Ureter (tissue), 1 donor: ENCODE measurements at places on chromosomes 2 and 18.

DNA sequence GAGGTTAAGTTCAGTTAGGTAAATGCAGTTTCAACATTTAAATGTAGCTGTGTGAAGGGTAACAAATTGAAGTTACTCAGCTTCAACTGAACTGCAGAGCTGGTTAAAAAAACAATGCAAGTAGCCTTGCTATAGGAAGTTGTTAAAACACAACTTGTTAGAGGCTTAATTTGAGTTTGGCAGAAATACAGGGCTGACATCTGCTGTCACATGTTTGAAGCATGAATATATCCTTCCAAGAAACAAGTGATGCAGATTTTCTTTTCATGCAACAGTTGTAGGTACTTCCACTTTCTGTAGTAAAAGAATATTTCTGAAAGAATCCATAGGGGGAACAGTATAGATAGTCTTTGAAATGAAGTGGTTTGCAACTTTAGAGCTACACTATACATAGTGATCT is 208.7 kb upstream of the RASGRP3 start:
- DNase-seq: no peak

- no peak for DNase-seq
Observed at GRCh38 chr2:12032975-12033374, 286.5 kb downstream of the LPIN1 start.

DNA sequence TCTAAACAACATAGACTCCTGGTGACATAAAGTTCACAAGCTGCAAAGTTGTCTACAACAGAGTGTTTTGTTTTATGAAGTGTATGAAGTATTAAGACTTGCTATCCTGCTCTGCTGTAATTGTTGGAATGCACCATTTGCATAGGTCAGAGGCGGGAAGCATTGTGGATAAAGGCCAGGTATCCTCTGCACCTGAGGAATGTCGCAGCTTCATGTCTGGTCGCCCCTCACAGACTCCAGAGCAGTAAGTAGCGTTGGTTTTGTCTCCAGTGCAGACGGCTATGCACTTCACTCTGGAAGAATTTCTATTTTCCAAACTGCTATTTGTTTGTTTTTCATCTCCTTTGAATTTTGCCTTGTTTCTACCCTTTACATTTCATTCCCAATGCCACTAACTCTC is 63.1 kb downstream of the UNC80 start:
- no peak for DNase-seq

- no peak for DNase-seq
Observed at GRCh38 chr2:209581040-209581439, 157.2 kb downstream of the MAP2 start.

DNA sequence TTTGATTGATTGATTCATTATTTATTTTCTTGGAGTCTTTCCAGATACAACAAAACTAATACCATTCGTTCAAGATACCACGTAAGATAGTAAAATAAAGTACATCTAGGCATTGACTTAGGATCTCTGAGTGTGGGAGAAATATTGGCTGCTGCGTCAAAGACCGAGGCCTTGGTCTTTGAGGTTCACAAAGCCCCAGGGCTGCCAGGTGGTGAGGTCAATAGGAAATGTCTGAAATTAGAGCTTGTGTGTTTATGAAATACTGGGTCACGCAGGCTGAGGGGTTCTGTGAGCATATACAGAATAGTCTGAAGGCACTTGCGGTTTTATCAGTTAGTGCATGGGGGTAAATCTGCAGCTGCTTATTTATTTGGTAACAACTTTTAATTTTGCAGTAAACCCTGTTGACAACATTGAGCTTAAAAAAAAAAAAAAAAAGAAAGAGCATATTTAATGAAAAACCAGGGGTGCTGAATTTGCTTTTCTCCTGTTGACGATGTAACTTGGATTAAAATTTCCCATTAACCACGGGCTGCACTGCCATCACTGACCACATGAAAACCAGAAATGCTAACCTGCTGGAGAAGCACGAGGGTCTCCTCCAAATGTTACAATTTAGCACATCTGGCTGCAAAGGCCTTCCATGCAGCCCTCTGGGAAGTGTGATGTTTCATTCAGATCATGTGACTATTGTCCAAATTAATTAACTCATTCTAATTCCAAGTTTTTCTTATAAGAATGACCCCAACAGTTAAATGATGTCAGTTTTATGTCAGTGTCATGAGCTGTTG is 27.1 kb upstream of the SERPINB12 start:
- no peak for DNase-seq

DNA sequence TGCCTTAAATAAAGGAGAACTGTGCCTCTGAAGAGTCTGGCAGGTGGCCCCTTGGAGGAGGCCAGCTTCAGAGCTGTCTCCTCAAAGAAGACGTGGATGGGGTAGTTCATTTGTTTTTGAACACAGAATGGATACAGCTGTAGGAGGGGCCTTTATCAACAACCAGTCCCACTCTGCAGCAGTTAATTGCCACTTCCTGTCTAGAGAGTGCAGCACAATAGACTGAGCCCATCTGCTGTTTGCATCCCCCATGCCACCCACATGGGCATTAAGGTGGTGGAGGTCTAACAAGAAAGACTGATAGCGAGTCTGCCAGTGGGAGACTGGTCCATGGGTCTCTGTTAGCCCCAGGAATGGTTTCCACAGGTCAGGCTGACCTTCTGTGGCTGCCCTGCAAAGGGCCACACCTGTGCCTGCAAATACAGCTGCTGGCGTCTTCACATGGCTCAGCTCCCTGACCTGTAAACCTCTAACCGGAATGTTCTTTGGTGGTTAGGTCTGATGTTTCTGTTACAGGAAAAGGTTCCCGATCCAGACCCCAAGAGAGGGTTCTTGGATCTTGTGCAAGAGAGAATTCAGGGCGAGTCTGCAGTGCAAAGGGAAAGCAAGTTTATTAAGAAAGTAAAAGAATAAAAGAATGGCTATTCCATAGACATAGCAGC is 153.3 kb upstream of the ITGA6 start:
- DNase-seq: no peak

DNA sequence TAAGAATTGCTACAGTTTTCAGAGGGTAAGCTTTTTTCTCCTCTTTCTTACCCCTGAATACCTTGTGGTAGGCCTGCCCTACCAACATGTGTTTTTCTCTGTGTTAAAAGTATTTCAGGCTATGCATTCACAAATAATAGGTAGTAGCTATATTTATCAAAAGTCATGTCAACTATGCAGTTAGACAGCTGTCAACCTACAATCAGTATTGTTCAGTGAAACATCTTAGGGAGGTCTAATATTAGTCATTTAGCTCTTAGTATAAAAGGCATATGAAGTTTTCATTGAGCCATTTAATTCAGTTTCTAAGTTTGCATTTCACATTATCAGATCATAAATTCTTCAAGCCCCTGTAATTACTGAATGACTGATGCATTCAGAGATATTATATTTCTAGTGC is 36.7 kb downstream of the XIRP2 start:
- DNase-seq: no peak

DNA sequence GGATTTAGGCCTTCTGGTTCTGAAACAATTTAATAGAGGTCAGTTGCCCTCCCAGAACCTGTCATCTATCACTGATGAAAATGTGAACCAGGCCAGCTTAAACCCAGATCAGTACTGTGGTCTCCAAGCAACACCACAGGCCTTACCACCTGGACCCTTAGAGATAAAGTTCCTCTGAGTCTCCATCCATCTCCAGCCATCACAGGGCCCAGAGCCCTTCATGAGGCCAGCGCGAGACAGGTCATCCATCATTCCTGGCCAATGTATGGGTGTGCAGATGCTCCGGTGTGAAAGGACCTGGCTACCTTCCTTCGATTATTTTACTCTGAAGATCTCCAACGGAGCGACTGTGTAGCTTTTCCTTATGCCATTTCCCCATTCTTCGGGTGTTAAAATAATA is 322.7 kb upstream of the SOX11 start:
- no peak for DNase-seq

GRCh38 chr2:3476321-3476984 is 42.9 kb downstream of the ADI1 start:
- no peak for DNase-seq

DNA sequence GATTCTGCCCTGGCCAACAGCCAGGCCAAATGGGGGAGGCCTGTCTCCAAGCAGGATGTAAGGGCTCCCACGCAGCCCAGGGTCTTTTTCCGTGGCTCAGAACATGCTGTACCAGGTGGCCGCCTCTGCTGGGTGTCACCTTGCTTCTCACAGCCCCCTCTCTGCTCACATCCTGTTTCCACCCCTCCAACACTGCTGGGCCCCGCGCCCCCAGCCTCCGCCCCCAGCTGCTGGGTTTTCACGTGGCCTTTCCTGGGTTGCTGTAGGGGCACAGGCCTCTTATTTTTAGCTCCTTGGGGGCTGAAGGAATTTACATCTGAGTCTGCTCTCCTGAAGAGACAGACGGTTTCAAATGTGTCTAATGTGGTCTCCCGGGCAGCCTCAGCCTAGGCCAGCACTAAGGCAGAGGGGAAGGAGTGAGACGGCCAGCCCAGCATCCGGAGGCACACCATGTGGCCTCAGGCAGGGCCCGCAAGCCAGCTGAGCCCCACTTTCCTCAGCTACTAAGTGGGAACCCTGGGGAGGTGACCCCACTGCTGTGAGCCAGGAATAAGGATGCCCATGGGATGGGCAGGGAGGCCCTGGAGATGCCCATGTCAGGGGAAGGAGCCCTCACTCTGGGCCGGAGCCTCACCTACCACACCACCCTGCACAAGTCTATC is 18.7 kb upstream of the DUSP2 start:
- no peak for DNase-seq

DNA sequence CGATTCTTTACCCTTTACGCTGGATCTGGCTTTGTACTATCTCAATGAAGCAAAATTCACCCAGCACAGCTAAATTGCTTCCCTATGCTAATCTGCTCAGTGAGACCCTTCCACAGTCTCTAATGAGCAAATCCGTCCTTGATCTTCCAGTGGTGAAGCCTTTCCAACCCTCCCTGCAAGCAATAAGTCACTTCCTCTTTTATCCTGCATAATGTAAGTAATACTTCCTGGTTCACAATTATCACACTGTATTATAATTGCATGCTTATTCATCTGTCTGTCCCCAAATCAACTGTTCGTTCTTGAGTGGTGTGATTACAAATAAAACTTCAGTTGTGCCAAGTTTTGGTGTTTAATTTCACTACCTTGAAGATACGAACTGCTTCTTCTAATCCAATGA is 404.0 kb downstream of the ADCYAP1 start:
- no peak for DNase-seq

- DNase-seq: no peak
Observed at GRCh38 chr2:204681412-204681811, 136.1 kb downstream of the PARD3B start.
